Caki2 (cell line): ENCODE measurements at places on chromosomes 4 and X. TPM values are rescaled to one million over a fixed set of nuclear protein-coding genes. Genes with fewer than 3 reads are reported as not detected.

- no peak for DNase-seq
These were observed 17.1 kb upstream of the C1QTNF7 start for GRCh38 chr4:15410750-15411149.

DNA sequence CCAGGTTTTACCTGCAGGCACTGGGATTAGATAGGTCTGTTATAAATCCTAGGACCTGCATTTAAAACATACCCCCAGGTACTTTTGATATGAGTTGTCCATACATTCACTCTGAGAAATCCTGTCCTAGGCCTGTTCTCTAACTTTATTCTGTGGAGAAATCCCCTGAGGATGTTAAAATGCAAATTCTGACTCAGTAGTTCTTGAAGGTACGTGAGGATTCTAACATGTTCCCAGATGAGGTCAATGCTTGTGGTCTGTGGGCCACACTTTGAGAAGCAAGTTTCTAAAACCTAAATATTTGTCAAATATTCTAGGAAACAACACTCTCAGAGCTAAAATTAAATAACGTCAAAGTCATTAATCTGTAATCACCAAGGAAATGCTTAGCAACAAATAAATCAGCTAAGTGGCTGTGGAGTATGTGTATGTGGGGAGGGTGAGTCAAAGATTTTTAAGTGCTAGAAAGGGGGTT is 101.3 kb upstream of the MAGEB16 start:
- DNase-seq = no peak

GRCh38 chrX:10120331-10120730 is 36.4 kb upstream of the CLCN4 start:
- DNase-seq = no peak

DNA sequence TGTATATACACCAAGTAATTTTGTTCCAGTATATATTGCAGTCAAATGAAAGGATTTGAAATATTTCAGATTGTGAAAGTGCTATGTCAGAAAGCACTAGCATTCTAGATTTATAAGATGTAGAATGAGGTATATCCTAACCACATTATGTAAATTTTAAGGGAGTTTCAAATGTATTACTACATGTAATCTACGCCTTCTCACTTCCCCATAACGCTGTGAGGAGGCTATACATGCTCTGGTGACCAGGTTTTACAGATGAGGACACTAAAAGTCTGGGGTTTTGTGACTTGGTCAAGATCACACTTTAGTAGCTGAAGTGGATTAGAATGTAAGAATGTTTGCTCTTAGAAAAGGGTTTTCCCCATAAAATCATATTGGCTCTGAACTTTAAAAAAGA is 8.1 kb downstream of the ENPEP start:
- no peak for DNase-seq

DNA sequence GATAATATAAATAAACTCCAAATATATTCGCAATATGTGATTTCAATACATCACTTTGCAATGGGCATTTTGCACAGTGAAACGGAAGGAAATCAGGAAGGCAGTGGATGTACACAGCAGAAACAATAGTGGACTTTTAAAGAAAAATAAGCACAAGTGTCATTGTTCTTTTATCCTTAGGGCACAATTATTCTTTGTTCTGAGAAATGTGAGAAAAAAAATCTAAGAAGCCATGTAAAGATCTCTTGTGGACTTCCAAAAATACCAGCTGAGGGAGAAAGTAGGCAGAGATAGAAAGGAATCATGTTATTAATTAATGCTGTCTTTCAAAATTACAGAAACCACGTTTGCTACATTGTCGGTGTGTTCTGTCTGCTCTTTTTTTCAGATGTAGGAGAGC is 17.6 kb upstream of the PRRG1 start:
- DNase-seq = no peak

DNA sequence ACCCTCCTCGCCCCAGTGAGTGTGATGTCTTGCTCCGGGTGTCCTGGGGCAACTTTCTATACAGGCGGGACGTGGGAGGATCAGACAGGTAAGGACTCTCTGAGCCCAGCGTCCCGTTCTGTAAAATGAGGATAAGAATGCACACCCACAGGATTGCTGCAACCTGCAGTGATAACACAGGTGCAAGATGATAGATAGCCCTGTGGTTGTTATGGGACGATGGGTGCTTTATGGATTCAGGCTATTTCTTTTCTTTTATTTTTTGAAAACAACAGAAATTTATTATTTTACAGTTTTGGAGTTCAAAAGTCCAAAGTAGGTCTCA is 28.6 kb downstream of the BEX3 start:
- DNase-seq = no peak

DNA sequence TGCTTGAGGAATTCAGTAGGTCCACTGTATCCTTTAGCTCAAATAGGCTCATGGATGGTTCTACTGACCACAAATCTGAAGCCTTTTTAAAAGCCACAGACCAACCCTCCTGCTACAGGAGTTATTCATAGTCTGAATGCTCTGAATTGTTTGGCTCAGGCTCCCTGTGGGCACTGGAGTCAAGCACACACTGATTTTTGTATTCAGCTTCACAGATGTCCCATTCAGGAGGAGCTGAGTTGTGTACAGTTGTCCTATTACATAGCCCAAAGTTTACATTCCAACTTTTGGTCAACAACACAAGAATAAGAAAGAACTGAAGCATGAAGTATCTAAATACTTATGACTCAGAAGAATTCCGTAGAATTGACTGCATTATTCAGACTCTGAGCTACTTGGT is 243.9 kb downstream of the UNC5C start:
- peak; percentile 42 for DNase-seq

- DNase-seq = no peak
These were observed 176.5 kb downstream of the GASK1B start for GRCh38 chr4:157996061-157997028.

The SOD3 gene
- total RNA-seq = 108 and 112 TPM in 2 replicates

The MFAP3L gene
- 1.9 TPM in 2 replicates for total RNA-seq

The ARHGAP24 gene
- total RNA-seq = 0.67 and 1.2 TPM in 2 replicates

The PNMA6F gene
- not detected in 2 replicates for total RNA-seq

The NPY5R gene
- 0.24 TPM in 1 of 2 replicates, not detected in the other for total RNA-seq
